ENCODE measurements at places on chromosomes 7 and 10.

DNA sequence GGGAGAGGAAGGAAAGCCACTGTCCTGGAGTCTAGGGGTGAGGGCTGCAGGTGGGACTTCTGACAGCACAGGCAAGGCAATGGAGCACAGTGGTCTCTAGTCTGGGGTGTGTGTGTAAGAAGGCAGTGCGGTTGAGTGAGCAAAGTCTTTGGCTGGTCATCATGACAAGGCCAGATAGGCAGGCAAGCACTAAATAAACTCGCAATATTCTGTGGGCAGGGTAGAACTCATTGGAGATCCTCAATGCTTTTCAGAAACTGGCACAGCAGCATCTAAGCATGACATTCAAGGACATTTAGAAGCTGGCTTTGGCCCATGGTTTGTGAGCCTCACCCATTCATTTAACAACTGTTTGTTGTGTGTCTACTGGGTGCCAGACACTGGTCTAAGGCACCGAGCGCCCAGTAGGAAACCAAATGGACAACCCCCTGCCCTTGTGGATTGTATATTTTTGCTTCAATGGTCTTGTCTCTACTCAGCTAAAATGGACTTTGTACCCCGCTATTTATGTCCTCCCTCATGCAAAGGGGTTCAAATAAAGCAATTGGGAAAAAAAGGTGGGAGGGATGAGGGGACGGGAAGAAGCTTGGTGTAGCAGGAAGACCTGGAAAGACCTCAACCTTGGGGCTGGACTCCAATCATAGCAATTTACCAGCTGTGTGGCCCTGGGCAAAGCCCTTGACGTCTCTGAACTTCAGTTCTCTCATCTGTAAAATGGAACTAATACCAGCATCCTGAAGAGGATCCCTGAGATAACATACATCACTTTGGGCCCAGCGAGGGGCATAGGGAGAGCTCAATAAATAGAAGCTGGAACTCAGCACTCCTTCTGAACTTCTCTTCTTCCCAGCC is 116.0 kb downstream of the NEURL1 start:
- no peak for DNase-seq

- no peak for DNase-seq
Observed at GRCh38 chr7:12210179-12211053, 678 bp upstream of the TMEM106B start.

GRCh38 chr7:69714886-69715576 is 116.8 kb downstream of the AUTS2 start:
- no peak for DNase-seq

DNA sequence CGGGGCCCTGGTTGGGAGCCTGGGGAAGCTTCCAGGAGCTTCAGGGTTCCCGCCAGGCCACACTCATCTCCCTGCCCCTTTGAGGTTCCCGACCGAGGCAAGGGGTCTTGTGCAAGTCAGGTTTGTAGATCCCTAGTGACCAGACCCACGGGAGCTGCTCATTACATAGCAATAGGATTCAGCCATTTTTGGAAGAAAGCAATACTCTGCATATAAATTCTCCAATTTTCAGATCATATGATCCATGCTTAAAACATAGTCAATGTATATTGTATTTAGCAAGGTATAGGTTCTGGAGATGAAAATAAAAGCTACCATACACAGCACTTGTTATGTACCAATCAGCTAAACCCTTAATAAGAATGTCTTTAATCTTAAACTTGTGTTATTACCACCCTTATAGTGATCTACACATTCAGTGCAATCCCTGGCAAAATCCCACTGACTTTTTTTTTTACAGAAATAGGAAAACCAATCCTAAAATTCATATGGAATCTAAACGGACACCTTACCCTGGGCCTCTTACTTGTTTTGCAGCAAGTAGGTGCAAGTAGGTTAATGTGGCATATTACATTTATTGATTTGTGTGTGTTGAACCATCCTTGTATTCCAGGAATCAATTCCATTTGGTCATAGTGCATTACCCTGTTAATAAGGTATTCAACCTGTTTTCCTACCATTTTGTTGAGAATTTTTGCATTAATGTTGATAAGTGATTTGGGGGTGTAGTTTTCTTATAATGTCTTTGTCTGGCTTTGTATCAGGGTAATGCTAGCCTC is 13.8 kb upstream of the FKBP9 start:
- DNase-seq, result no peak

- DNase-seq, result no peak
Observed at GRCh38 chr7:25455683-25456251, 227.5 kb upstream of the NPVF start.

- no peak for DNase-seq
Observed at GRCh38 chr10:34280599-34281374, 534.3 kb downstream of the PARD3 start.
